ENCODE measurements at places on chromosomes 16 and 17.

DNA sequence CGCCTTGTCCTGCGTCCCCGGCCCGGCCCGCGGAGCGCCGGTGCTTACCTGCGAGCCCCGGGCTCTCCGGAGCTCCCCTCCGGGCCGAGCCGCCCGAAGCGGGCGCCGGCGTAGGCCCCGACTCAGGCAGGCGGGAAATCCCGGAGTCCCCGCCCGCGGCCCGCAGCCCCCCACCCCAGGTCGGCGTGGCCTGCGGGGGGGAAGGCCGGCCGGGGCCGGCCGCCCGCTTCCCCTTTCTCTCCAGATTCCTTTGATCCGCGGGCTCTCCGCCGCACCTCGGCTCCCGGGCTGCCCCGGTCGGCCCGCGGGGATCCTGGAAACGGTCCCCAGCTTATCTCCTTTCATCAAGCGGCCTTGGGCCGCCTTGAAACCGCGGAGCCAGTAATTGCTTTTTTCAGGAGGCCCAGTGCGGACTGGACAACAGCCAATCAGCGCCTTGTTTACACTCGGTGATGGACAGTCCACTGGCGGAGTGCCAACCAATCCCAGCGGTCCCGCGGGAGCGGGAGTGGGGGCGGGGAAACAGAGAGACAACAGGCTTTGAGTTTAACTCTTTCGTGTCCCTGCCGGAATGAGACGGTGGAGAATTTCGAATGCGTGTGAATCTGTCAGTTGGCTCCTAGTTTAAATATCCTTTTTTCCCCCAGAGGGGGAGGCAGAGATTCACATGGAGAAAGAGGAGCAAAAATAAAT lies 1.4 kb upstream of the BAHCC1 start:
- DNase-seq, result no peak

- DNase-seq, result no peak
These were observed at the start of gene SMIM22 for GRCh38 chr16:4795181-4795827. Gene SMIM22 (plus strand): TSS chr16:4795369. CDS start chr16:4795735, 366 bp downstream.

GRCh38 chr16:63981639-63982038 lies 1140.2 kb downstream of the CDH11 start:
- no peak for DNase-seq

GRCh38 chr16:57755061-57755684 lies 19.6 kb downstream of the KATNB1 start:
- DNase-seq, result no peak

GRCh38 chr16:27406511-27407128 lies 4.6 kb downstream of the IL21R start:
- DNase-seq, result no peak

GRCh38 chr17:65956814-65957213 lies 235.1 kb downstream of the CEP112 start:
- DNase-seq, result no peak

GRCh38 chr17:81939881-81940385 lies 2.8 kb upstream of the PYCR1 start:
- no peak for DNase-seq

All from stimulated activated CD4-positive, alpha-beta T cell treated with anti-CD3 and anti-CD28 coated beads, Interleukin-1b, Interleukin-23, amount 100 ng/mL, for 1 hour (primary cell).